CD4-positive, alpha-beta T cell treated with Interleukin-15 for 1 hour (primary cell): ENCODE measurements at places on chromosomes 16 and 17.

DNA sequence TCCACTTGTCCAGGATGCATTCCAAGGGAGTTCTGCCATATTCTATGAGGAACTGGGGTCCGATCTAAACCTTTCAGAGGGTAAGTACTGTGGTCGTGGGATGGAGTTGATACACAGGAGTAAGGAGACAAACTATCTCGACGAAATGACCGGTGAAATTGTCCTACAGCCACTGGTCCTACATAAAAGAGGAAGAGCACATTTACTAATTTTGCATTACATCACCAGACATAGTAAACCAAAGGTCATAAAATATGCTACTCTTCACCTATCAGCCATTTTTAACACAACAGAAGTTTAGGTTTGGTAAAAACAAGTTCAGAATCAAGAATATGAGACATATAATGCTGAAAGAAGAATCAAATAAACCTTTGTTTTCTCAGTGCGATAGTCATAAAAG is 8.1 kb downstream of the HSF5 start:
- DNase-seq = no peak

GRCh38 chr17:27569257-27569722 is 61.7 kb upstream of the LGALS9 start:
- DNase-seq = peak; percentile 72

- DNase-seq = no peak
These were observed 11.1 kb upstream of the PIK3R5 start for GRCh38 chr17:8976638-8977037.

- no peak for DNase-seq
These were observed 186.7 kb downstream of the RPTOR start for GRCh38 chr17:80731323-80731722.

- DNase-seq = no peak
These were observed 191.1 kb downstream of the ZFHX3 start for GRCh38 chr16:72856797-72857196.

DNA sequence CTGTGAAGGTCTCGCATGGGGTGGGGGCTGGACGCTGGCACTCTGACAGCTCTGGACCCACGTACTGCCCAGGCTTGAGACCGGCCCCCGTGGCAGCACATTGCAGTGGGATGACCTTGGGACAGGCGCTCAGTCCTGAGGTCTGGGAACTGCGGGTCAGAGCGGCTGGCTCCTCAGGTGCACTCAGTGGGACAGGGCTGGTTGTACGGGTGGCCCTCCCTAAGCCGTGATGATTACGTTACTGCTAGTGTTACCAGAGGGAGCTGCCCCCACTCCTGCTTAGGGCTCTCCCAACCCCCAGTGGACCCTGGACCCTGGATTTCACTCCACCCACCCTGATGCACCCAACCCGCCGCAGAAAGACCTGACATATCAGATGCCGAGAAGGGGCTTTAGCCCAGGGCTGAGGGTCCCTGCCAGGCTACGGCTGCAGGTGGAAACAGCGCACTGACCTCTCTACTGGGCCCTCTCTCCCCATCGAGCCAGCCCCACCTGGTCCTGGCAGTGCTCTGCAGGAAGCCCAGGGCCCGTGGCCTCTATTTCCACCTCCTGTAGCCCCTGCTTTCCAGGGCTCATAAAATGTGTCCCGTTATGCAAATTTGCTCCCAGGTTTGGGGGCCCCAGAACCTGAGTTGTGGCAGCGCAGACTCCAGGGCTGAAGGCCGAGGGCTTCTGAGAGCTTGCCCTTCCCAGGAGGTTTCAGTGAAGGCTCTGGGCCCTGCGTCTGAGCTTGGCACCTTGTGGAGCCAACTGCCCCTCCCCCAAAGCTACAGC is 77.2 kb downstream of the RTN4RL1 start:
- no peak for DNase-seq

DNA sequence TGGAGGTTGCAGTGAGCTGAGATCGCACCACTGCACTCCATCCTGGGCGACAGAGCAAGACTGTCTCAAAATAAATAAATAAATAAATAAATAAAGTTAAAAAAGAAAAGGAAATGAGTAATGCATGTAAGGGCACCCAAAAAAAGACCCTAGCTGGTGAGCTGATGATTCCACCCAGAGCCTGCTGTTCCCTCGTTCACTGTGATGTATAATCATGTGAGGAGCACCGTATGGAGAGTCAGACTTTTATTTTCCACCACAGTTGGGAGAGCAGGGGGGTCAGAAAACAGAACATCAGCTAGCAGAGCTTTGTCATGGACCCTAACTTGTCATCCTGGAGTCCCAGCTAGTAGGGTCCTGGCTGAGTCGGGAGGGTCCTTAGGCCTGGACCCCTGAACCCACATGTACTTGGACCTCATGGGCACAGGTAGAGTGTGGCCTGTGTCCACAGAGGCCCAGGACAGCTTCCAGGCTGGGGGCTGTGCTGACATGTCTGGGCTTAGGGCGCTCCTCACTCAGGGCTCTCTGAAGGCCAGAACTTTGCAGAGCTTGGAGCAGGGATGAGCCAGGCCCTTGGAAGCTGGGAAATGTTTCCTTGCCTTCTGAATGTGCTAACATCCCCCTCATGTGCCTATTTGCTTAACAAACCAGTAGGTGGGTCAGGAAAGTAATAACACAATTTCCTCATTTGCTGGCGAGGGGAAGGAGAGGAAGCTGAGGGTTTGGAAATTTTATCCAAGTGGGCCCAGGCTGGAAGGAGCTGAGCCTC is 18.8 kb upstream of the LASP1NB start:
- no peak for DNase-seq

DNA sequence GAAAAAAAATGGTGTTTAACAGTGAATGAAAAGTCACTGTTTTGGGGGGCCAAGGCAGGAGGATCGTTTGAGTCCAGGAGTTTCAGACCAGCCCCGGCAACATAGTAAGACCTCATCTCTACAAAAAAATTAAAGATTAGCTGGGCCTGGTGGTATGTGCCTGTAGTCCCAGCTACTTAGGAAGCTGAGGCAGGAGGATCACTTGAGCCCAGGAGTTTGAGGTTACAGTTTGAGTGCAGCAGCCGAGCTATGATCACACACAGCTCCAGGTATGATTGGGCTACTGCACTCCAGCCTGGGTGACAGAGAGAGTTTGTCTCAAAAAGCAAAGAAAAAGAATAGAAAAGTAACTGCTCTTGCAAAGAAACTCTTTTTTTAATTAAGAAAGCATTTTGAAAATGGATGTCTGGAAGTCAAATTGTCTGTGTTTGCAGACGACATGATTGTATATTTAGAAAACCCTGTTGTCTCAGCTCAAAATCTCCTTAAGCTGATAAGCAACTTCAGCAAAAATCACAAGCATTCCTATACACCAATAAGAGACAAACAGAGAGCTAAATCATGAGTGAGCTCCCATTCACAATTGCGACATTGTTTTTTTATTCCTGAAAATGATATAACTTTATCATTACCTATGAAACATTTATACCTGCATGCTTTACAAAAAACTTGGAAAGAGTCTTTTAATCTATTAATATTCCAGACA is 20.5 kb upstream of the CPD start:
- no peak for DNase-seq
